Hematopoietic multipotent progenitor cell treated with erythropoietin and hydrocortisone succinate and interleukin-3 and kit ligand, for 4 days (in vitro differentiated cells): ENCODE measurements at places on chromosomes 3 and 15.

DNA sequence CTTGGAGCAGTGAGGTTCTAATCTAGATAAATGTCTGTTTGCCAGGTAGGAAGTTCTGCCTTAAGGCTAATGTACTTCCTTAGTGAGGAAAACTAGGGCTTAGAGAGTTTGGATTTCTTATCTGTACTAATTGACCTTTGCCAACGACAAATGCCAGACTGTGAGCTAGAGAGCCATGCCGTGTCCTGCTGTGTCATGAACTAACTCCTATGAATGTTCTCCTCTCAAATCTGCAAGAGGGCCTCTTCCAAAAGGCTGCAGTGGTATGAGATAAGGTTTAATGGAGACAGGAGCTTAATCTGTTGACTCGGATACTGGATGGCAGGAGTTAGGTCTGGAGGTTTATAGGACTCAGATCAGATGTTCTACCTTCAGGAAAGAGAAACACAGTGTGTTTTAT, 524.9 kb downstream of the NTRK3 start:
- DNase-seq: no peak

DNA sequence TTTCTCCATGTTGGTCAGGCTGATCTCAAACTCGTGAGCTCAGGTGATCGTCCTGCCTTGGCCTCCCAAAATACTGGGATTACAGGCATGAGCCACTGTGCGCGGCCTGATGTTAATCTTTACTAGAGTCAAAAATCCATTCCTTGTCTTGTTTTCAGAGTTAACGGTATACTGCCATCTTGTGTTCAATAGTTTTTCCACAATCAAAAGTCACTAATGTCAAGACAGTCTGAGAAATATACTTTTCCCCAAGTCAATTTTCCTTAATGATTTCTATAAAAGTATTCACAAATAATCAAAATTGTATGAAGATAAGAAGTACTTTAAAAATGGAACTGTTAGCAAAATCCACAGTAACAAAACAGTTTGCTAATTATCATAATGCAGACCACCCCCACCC, 8.5 kb downstream of the CRBN start:
- DNase-seq: peak; percentile 77

GRCh38 chr3:21531909-21532308, 219.1 kb downstream of the ZNF385D start:
- no peak for DNase-seq

DNA sequence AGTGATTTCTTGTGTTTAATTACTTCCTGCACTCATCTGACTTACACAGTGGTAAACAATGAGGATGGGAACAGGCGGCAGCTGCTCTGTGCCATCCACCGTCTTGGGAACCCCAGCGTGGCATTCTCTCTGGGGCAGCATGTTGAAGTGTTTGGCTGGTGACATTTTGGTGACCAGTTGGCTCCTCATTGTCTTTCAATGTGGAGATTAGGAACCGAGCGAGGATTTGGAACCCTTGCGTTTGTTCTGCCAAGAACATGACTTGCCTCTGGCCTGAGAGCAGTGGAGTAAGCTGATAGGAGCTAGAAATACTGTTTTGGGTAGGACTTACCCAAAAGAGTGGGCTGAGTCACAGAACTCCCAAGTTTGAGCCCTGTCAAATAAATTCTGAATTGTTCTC, 88.8 kb downstream of the IGF1R start:
- DNase-seq: no peak

- DNase-seq: no peak
These were observed 221.0 kb downstream of the RSRC1 start for GRCh38 chr3:158330870-158331269.

DNA sequence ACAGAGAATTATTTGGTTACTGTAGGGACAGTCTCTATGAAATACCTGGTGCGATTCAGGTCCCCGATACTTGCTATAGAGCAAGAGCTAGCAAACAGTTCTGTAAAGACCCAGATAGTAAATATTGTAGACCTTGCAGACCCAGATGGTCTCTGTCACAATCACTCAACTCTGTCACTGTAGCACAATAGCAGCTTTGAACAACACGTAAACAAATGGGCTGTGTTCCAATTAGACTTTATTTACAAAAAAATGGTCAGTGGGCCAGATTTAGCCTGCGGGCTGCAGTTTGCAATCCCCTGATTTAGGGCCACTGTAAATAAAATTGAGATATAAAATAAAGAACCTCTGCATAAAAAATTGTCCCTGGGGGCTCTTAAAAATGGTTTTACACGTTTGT, 127.7 kb downstream of the SV2B start:
- no peak for DNase-seq

GRCh38 chr15:98177966-98178592, 217.6 kb downstream of the ARRDC4 start:
- DNase-seq: peak; percentile 89

- peak; percentile 44 for DNase-seq
These were observed 646 bp upstream of the SLC35G2 start for GRCh38 chr3:136818191-136818768.

DNA sequence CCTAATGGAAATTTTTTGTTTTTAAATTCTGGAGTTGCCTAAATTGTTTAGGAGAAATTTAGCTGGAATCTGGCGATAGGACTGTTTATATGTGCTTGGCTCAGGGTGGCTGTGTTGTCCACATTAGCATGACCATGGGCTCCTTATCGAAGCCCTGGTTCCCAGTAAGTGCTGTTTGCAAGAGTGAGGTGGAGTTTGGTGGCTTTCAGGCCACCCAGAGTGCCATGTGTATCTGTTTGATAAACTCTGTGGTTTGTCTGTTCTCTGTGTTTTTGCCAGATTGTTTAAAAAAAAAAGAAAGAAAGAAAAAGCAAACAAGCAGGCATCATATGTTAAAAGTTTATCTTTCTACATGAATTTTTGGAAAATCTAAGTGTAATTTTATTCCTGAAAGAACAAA, 51.5 kb downstream of the PLCL2 start:
- DNase-seq: peak; percentile 97

DNA sequence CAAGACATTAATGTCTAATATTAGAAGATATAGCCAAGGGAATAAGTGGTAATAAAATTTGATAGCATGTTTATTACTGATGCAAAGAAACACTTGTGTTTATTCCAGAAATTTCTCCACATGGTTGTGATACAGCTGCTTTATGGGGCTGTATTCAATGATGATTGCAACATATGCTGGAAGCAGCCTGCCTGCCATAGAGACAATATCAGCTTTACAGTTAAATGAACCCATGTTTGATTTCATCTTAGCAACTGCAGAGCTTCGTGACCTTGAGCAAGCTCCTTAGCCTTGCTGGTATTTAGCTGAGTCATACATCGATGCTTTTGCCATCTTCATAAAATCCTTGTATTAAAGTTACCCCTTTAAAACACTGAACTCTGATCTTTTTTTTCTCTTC, 168.1 kb upstream of the STAC start:
- DNase-seq: peak; percentile 37

GRCh38 chr3:152243721-152244516, 24.8 kb upstream of the MBNL1 start:
- peak; percentile 92 for DNase-seq

- peak; percentile 51 for DNase-seq
These were observed 425.9 kb upstream of the TGFBR2 start for GRCh38 chr3:30180310-30181177.

DNA sequence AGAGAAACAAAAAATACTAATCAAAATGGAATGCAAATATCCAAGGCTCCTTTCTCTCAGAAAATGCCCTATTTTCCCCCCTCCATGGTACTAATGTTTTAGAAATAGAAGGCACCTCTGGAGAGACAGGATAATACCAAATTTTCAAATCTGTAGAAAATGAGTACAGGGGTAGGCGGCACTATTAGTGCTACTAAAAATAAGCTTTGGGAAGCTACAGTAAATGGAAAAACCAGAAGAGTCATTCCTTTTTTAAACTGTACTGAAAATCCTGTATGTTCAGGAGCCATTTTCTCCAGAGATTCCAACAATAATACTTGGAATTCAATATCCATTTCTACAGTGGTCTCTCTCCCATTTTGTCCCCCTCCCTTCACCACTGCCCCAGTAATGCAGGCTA, 320.8 kb downstream of the RORA start:
- DNase-seq: no peak

GRCh38 chr3:123186695-123187094, 15.0 kb upstream of the SEC22A start:
- no peak for DNase-seq

DNA sequence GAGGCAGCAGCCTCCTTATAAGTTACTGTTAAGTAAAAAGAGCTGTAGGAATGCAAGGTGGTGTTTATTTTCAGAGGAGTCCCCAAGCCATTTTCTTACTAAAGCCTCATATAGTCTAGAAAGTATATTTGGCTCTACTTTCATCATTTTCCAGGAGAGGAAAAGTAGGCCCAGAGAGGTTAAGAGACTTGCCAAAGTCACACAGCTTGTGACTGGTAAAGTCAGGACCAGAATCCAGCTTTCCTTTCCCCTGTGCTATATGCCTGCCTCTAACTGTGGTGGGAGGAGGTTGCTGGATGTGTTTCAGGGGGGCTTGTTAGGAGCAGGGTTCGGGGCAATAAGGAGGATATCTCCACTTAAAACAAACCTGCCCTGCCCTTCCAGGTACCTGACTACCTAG, 7.2 kb upstream of the OGG1 start:
- no peak for DNase-seq

- no peak for DNase-seq
These were observed 79.3 kb downstream of the CHSY1 start for GRCh38 chr15:101172501-101173071.

DNA sequence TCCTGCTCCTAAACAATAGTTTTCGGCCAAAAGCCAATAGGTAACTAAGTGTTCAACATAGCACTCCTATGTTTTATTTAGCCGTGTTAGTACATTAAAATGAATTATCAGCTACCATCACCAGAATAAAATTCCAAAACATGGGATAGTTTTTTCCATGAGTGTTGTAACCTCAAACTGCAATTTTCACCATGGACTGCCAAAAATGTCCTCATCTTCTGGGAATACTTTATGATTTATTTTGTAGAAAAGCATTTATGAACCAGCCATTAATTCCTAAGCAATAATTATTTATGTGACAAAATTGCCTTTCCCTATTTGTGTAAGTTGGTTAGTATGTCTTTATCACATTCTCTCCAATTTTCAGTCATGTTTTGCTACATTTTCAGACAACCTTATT, 438.1 kb downstream of the NAALADL2 start:
- no peak for DNase-seq

- DNase-seq: no peak
These were observed 32.6 kb downstream of the PLS1 start for GRCh38 chr3:142628801-142629200.

DNA sequence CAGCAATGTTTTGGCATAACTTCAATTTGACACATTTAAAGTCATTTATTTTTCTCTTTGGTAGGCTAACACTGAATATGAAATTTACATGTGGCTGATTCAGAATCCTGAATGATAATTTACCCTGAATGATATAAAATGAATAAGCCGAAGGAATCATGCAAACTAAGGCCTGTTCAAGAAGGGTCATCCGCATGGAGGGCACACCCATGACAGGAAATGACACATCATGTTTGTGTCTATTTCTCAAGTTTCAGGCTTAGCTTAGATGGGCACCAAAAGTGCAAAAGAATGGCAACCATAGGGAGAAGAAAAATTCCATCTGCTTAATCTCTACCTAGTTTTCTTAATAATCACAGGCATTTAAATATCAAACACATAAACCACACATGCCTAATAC, 141.5 kb downstream of the DUT start:
- DNase-seq: peak; percentile 44

- DNase-seq: no peak
These were observed 631.6 kb upstream of the KCNMB2 start for GRCh38 chr3:177904621-177905020.

- no peak for DNase-seq
These were observed 15.9 kb downstream of the CHL1 start for GRCh38 chr3:212432-212831.

DNA sequence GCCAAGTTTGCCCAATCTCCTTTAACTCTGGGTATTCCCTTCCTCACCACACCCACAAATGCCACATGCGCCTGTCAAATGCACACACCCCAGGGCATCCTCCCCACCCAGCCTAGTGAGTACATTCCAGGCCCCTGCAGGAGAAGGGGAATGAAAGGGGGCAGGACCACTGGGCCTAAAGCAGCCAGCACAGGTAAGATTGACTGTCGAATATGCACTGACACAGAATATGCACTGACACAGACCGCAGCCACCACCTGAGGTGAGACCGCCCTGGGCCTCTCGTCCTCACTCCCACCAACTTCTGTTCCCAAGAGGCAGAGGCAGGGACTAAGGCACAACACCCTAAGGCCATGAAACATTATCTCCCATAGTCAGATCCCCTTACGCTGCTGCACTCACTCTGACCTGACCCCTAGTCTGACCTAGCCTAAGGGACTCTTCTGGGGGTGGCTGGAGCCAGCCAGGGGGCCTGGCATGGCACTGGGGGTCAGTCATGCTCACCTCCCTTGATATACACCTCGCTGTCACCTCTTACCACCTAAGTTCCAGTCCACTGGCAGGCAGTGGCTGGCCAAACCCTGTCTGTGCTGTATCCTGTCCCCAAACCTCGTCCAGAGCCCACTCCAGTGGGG, 10.8 kb downstream of the AP3B2 start:
- no peak for DNase-seq

- DNase-seq: peak; percentile 26
These were observed 1.4 kb downstream of the DLG1 start for GRCh38 chr3:197297002-197297401.

- DNase-seq: no peak
These were observed 13.8 kb upstream of the ATP2B2 start for GRCh38 chr3:10519236-10519635.

DNA sequence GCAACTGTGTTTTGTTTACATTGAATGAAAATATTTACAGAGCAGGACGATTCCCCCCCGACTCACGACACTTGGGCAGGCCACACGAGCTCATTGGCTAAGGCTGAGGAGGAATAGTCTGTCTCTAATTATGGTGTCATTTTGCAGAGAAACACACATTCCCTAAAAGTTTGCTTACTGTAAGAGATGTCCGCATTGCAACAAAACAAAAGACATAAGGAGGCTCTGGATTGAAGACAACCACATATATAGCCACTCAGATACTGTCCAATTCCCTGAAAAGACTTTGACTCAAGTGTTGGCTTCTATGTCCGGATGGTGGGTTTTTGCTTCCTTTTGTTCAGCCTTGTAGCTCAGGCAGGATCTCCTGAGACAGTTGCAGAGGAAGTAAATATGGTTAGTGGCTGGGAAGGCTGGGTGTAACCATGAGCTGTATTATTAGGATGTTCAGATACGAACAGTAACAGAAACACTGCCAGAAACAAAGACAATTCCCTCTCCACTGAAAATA, 170.4 kb downstream of the KLHL25 start:
- DNase-seq: peak; percentile 83
